SW480 (cell line): ENCODE measurements at places on chromosomes 11 and 22.

- no peak for DNase-seq
Observed at GRCh38 chr11:10716543-10717259, 23.1 kb upstream of the IRAG1 start.

GRCh38 chr11:35387111-35387982 lies 32.0 kb downstream of the SLC1A2 start:
- DNase-seq = no peak

DNA sequence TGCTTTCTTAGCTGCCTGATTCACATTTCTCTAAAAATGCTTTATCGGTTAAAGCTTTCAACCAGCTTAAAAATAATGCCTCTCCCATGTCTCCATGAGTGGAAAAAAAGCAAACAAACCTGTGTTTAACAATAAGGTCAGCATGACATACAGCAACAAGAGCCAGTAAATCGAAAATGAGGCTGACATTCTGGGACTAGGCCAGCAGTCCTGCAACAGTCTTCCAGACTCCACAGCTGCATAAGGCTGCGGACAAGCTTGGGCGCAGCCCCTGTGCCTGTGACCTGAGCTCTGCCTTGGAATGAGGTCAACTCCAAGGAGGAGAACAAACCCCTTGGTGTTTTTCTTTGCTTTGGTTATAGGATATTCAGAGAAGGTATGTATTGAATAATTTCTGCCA lies 95.5 kb downstream of the PGR start:
- DNase-seq = no peak

- peak; percentile 23 for DNase-seq
Observed at GRCh38 chr11:15213471-15214231, 98.9 kb downstream of the INSC start.

GRCh38 chr11:46243796-46244109 lies 33.7 kb upstream of the CREB3L1 start:
- DNase-seq = no peak

GRCh38 chr11:60933416-60934123 lies 9.3 kb downstream of the TMEM132A start:
- DNase-seq = no peak

DNA sequence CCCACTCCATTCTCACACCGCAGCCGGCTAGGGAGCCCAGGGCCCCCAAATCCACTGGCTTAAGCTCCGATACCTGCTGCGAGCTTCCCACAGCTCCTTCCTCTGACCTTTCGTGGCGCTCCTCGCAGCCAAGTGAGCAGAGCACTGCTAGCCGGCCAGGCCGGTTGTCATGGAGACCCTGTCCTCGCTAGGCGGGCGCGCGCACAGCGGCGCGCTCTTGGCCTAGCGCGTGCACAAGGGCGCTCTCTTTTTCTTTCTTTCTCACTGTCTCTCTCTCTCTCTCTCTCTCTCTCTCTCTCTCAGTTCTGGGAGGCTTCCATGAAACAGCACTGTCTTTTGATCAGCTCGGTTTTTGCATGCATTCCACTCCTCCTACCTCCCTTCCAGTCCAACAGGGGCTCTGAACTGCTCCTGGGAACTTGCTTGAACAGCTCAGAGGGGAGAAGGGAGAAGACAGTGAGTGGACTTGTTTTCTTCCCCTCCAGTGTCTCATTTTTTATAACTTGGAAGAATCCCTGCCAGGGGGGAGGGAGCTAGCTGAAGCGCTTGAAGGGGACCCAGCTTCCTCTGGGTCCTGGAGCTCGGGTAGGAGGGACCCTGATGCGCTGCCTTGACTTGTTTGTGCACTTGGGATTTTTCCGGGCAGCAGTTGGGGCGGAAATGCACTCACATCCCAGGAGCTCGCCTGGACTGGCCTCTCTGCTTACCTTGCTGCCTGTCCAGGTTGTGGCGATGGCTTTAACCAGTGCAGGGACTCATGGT lies 100.3 kb upstream of the AKIP1 start:
- peak; percentile 41 for DNase-seq

- no peak for DNase-seq
Observed at GRCh38 chr11:44248109-44248508, 61.8 kb downstream of the ALX4 start.

- DNase-seq = no peak
Observed at GRCh38 chr11:117792992-117793391, 4.0 kb downstream of the DSCAML1 start.
